Activated B cell treated with CpG ODN at 0.5 μM for 24 hours (primary cell): ENCODE measurements at places on chromosomes 16 and 17.

DNA sequence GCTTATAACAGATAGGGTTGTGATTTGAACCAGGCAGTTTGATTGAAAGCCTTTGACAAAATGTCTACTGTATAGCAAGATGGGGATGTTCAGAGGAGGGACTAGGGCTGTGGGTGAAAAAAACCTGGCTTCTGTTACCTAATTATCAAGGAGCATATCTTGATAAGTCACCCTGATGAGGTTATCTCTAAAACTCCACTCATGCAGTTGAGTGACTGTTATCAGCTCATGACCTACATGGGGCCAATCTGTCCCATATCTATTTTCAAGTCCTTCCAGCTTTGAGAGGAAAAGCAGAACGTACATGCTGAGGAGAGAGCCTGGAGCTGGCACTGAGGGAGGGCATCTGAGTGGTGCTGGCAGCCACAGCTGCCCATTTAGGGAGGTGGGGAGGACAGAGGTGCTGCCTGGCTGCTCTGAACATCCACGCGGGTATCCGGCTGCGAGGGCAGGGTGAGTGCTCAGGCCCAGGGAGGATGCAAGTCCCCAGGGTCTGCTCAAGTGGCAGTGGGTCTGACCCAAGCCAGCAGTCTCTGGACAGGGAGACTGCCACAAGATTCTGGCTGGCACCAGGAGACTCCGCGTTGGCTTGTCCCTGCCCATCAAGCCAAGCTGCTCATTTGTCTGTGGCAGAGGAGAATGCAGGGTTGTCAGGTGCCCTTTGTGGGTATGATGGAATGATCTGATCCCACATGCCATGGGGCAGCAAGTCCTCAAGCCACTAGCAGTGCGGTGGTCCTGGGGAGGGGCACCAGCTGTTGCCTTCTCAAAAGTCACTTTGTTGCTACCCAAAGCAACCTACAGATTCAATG is 29.2 kb downstream of the ATPAF2 start:
- H3K4me1 ChIP-seq = no peaks in the 10 kb centered on the region
- H3K27ac ChIP-seq = no peak overlapping the region
- peaks cover 80% of the 10 kb centered on the region for H3K36me3 ChIP-seq

DNA sequence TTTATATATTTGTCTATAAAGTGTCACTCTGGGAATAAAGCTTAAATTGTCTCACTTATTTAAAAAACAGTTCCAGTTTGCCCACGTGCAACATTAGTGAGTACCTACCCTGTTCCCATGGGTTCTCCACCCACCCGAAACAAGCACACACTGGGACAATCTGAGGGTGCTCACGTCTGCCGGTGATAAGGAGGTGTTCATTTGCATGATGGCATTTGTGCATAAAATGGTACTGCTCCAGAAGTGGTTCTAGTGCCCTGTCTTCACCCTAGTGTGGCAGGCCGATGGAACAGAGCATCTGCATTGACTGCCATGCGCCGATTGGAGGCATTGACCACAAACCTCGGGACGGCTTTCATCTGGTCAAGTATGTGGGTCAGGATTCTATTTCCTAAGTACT is 35.6 kb upstream of the ENDOV start:
- no peak overlapping the region for H3K27ac ChIP-seq
- DNase-seq = no peak
- no peak overlapping the region for H3K4me3 ChIP-seq
- H3K27me3 ChIP-seq = no peaks in the 10 kb centered on the region
- peaks cover 96% of the 10 kb centered on the region for H3K36me3 ChIP-seq

- H3K4me3 ChIP-seq = no peak overlapping the region
- H3K36me3 ChIP-seq = peaks cover 20% of the 10 kb centered on the region
- DNase-seq = no peak
Measured at GRCh38 chr17:44095647-44096496, 25.3 kb downstream of the G6PC3 start.

GRCh38 chr17:44607836-44608690 is 48.2 kb upstream of the MEIOC start:
- no peak for DNase-seq
- no peak overlapping the region for H3K27ac ChIP-seq
- H3K4me3 ChIP-seq = no peak overlapping the region
- H3K27me3 ChIP-seq = peaks cover 18% of the 10 kb centered on the region

DNA sequence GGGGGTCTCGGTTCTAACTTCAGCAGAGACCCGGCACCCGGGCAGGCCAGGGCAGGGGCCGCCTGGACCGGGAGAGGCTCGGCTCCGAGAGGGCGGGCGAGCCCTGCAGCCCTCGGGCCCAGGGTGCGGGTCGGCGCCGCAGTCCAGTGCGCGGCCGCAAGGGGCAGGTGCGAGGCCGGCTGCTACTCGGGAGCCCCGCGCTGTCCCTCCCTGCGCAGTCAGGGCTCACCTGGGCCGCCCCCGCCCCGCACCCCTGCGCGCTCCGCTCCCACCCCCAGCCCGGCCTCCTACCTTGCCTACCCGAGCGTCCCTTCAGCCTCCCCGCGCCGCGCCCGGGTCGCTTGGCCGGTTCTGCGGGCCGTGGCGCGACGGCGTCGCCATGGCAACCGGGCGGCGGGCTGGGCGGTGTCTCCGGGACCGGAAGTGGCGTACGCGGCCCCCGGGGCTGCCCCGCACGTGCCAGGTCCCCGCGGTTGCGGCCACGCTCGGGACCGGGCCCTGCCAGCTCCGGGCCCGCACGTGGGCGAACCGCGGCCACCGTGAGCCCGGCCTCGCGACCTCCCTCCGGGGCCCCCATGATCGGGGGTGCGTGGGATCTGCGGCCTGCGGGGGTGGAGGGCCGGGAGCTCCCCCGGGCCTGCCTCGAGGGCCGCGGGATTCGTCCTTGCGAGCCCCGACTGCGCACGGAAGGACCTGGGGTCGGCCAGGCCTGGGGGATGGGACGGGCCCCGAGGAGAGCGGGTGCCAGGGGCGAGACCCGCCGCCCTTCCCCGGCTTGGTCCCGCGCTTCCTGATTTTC is at the start of gene CYB561:
CYB561 (minus strand) TSS at position 353 of the 799 bp plus-strand sequence. CDS start 8,759 bp downstream, outside the sequence.
- H3K4me3 ChIP-seq = peak within 1 kb of the TSS; percentile 73
- no peaks in the 10 kb centered on the region for H3K36me3 ChIP-seq
- H3K27me3 ChIP-seq = no peaks in the 10 kb centered on the region
- H3K27ac ChIP-seq = peak within 1 kb of the TSS; percentile 78
- H3K4me1 ChIP-seq = peaks cover 17% of the 10 kb centered on the region

- H3K27ac ChIP-seq = no peak overlapping the region
- H3K4me1 ChIP-seq = no peaks in the 10 kb centered on the region
- no peaks in the 10 kb centered on the region for H3K36me3 ChIP-seq
- no peak for DNase-seq
- no peak overlapping the region for H3K4me3 ChIP-seq
Measured at GRCh38 chr16:49699841-49700175, 156.1 kb downstream of the ZNF423 start.

DNA sequence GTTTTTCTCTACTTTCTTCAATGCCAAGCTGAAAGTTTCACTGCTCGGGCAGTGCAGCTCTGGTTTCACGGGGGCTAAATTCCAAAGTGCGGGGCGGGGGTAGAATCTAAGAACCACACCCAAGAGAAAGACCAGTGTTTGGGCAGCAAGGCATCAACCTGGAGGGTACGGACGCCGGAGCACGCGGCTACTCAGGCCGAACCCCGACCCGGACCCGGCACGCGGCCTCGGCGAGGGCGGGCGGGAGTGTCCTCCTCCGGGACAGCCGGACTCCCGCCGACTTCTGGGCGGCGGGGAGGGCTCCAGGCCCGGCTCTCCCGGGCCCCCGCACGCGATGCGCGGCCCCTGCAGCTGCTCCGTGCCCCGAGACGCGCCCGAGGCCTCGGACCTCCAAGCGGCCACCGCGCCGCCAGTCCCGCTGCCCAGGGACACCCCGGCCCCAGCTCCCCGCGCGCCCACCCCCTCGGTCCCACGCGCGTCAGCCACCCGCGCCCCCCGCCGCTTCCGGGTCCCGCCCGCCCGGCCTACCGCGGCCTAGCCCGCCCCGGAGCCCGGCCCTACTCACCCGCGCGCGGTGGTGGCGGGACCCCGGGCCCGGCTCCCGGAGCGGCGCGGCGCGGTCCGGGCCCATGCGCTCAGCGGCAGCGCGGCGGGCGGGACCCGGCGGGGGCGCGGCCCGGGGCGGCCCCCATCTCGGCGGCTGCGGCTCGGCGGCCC is 561 bp downstream of the AXIN1 start:
- no peak for DNase-seq
- H3K4me3 ChIP-seq = peak overlapping the region; percentile 85
- peak overlapping the region; percentile 77 for H3K27ac ChIP-seq

- no peaks in the 10 kb centered on the region for H3K36me3 ChIP-seq
- H3K27ac ChIP-seq = no peak overlapping the region
- H3K4me1 ChIP-seq = peaks cover under 1% of the 10 kb centered on the region
- no peak for DNase-seq
Measured at GRCh38 chr16:49457196-49457595, 83.6 kb downstream of the C16orf78 start.

GRCh38 chr17:30091771-30092170 is 24.8 kb upstream of the NSRP1 start:
- no peak for DNase-seq
- peaks cover 21% of the 10 kb centered on the region for H3K27me3 ChIP-seq
- no peak overlapping the region for H3K27ac ChIP-seq
- H3K36me3 ChIP-seq = no peaks in the 10 kb centered on the region
- H3K4me3 ChIP-seq = no peak overlapping the region
- H3K4me1 ChIP-seq = peaks cover 10% of the 10 kb centered on the region

- no peaks in the 10 kb centered on the region for H3K36me3 ChIP-seq
- H3K27ac ChIP-seq = no peak overlapping the region
- H3K4me3 ChIP-seq = no peak overlapping the region
- H3K4me1 ChIP-seq = no peaks in the 10 kb centered on the region
- peaks cover 29% of the 10 kb centered on the region for H3K27me3 ChIP-seq
- no peak for DNase-seq
Measured at GRCh38 chr17:50314456-50315011, 31.4 kb upstream of the XYLT2 start.

DNA sequence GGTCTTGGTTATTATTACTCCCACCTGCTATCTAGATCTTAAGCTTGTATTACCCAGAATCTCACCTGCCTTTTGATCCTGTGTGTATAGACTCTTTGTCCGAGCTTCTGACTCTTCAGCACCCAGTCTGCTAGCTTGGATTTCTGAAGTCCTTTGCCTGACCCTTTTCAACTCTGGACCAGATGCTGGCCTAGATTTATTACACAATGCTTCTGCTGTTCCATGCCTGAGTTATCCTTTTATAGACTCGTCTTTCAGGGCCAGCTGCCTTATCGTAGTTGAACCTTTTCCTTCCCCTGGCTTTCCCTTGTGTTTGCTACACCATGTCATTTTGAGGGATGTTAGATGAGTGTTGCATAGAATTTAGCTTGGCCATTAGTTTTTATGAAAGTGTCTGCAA is 32.6 kb downstream of the RHOT1 start:
- H3K27me3 ChIP-seq = no peaks in the 10 kb centered on the region
- no peak overlapping the region for H3K27ac ChIP-seq
- H3K4me1 ChIP-seq = no peaks in the 10 kb centered on the region
- peaks cover 46% of the 10 kb centered on the region for H3K36me3 ChIP-seq
- no peak for DNase-seq
- no peak overlapping the region for H3K4me3 ChIP-seq

GRCh38 chr17:6713130-6713917 is at the start of gene SLC13A5:
Gene SLC13A5, minus strand, starts transcription at chr17:6713369. Its CDS starts 36 bp downstream, at chr17:6713333.
- H3K36me3 ChIP-seq = no peaks in the 10 kb centered on the region
- peak; percentile 21 for DNase-seq
- H3K4me3 ChIP-seq = peak within 1 kb of the TSS; percentile 58
- H3K27me3 ChIP-seq = peaks cover 57% of the 10 kb centered on the region
- H3K27ac ChIP-seq = no peak within 1 kb of the TSS
- peaks cover 22% of the 10 kb centered on the region for H3K4me1 ChIP-seq

- H3K27ac ChIP-seq = no peak overlapping the region
- DNase-seq = no peak
- no peaks in the 10 kb centered on the region for H3K27me3 ChIP-seq
- no peaks in the 10 kb centered on the region for H3K36me3 ChIP-seq
- H3K4me3 ChIP-seq = no peak overlapping the region
Measured at GRCh38 chr17:77019893-77020379, 120.8 kb upstream of the SEC14L1 start.

GRCh38 chr17:77472468-77473310 is 331.9 kb downstream of the SEC14L1 start:
- no peaks in the 10 kb centered on the region for H3K27me3 ChIP-seq
- DNase-seq = no peak
- H3K4me1 ChIP-seq = peaks cover 97% of the 10 kb centered on the region
- H3K36me3 ChIP-seq = peaks cover 51% of the 10 kb centered on the region

- H3K36me3 ChIP-seq = peaks cover 35% of the 10 kb centered on the region
- peaks cover 5% of the 10 kb centered on the region for H3K4me1 ChIP-seq
- H3K27ac ChIP-seq = no peak overlapping the region
- no peak overlapping the region for H3K4me3 ChIP-seq
- H3K27me3 ChIP-seq = no peaks in the 10 kb centered on the region
Measured at GRCh38 chr17:67211742-67212141, 33.3 kb downstream of the HELZ start.
